ENCODE measurements at places on chromosomes 6 and 20.

GRCh38 chr6:139473231-139473701 lies 98.8 kb upstream of the CITED2 start:
- no peak for DNase-seq

- DNase-seq = no peak
Measured at GRCh38 chr6:136930528-136930927, 8.4 kb downstream of the SLC35D3 start.

DNA sequence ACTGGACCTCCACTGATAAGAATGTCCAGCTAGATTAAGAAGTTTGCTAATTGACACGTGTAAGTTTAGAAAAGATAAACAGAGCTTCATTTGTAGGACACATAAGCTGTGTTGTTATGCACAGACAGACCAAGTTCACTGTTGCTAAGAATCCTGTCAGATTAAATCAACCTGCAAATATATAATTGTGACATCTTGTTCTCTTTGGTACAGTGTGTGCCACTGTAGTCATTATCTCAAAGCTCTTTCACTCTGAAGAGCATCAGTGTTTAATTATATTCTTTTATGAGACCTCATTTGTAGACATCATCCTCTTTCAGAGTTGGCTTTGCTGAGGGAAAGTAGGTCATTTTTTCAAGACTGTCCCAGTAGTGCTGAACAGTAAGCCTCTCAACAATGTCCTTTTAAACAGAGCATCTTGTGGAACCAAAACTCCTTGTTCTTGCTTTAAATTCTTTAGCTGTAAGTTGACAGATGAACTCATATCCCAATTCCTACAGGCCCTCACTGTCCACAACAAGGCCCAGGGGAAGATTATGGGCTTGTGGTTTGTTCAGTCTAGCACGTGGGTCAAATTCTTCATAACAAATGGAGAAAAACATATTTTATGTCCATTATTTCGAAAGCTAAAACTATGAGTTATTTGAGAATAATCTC lies 252.4 kb downstream of the HDGFL1 start:
- DNase-seq = no peak

DNA sequence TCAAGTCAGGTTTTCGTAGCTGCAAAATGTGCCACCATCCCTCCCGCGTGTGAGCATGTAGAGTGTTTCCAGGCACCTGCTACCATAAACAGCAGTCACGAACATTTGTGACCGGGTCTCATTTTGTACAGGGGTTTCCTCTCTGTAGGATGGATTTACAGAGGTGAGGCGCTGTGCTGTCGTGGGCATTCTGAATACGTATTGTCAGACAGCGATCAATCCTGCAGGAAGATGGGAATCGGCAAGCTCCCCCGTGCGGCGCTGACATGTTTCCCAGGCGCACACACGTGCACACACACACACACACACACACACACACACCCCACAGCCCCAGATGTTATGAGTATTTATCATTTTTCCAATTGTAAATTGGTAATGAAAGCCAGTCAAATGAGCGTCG lies 15.8 kb downstream of the ANKRD60 start:
- no peak for DNase-seq

DNA sequence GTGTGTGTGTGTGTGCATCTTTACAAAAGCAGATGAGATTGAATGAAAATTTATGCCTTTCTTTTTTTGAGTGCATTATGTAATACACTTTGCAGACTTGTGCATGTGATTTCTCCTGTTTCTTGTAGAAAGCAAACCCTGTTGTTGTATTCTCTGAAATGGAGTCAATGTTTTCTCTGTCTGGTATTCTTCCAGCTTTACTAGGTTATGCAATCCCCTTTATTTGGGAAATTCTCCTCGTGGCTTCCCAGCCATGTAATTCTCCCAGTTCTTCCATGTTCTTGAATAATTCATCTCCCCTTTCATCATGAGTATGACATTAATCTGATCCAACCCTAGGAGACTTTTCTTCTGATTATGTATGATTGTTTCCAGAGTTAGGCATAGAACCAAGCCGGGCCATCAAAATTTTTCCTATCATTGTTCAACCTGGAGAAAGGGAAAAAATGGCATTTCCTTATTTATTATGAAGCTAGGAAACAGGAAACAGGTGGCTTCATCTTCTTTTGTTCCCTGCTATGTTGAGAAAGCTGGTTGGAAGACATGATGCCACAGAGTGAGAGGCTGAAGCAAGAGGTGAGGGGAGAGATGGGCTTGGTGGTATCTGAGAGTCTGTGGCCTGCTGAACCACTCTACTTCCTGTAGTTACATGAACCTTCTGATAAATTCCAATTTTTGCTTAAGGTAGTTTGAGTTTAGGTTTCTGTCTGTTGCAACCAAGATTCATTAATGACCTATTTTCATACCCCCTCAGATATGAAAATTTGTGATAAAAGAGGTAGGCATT lies 68.8 kb downstream of the PRL start:
- DNase-seq = no peak

GRCh38 chr20:43700627-43701026 lies 26.2 kb downstream of the GTSF1L start:
- no peak for DNase-seq

GRCh38 chr6:37624121-37624520 lies 73.6 kb downstream of the MDGA1 start:
- DNase-seq = peak; percentile 19
